NCI-H446 treated with DMSO at 0.1 percent for 48 hours (cell line): ENCODE measurements at places on chromosomes 4 and X.

DNA sequence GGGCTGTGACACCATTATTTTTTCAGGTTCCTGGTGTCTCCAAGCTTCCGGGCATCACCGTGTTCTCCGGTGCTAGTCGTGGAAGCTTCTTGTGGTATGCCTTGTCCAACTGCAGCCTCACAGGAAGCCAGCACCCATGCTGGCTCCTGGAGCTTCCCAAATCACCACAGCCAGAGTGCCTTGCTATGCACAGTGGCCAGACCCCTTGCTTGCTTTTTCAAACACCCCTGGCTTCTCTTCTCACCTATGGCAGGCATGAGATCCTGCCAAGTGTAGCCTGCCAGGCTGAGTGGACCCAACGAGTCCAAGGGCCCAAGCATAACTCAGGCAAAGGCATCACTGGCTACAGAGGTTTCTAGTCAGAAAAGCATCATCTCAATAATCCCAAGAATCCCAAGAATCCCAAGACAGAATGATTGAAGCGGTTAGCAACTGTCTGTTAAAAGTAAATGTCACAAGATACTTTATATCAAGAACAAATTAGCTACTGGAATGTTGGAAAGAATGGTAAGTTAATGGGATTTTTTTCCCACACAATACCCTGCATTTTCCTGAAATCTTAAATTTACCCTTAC, 1522.9 kb downstream of the PCDH18 start:
- no peak for DNase-seq

DNA sequence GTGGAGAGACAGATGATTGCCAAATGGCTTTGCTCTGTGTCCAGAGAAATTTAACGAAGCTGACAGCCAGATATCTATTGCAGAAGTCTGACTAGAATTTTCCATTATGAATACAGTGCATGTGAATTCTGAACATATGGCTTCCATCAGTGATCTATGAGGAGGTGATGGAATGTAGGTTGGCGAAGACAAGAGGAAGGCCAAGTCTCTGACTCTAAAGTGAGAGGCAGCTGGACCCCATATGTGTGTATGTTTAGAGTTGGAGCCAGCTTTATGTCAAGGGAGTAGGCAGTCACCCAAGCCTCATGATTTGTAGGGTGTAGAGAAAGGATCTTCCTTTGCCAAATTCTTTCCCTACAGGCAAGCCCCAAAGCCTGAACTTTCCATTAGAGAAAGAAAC, 76.2 kb upstream of the TEX13D start:
- DNase-seq, result peak; percentile 42

- DNase-seq, result no peak
These were observed 34.6 kb downstream of the COX18 start for GRCh38 chr4:73034896-73035295.

- DNase-seq, result no peak
These were observed 370.6 kb upstream of the RPS6KA3 start for GRCh38 chrX:20637351-20637750.

GRCh38 chrX:1750267-1750666, 135.4 kb downstream of the ASMT start:
- DNase-seq, result no peak

GRCh38 chr4:3851211-3851610, 85.0 kb downstream of the ADRA2C start:
- no peak for DNase-seq

- DNase-seq, result no peak
These were observed 54.9 kb downstream of the PHOX2B start for GRCh38 chr4:41693629-41694028.

GRCh38 chrX:134171661-134172587, 65.1 kb upstream of the CCDC160 start:
- DNase-seq, result peak; percentile 38

DNA sequence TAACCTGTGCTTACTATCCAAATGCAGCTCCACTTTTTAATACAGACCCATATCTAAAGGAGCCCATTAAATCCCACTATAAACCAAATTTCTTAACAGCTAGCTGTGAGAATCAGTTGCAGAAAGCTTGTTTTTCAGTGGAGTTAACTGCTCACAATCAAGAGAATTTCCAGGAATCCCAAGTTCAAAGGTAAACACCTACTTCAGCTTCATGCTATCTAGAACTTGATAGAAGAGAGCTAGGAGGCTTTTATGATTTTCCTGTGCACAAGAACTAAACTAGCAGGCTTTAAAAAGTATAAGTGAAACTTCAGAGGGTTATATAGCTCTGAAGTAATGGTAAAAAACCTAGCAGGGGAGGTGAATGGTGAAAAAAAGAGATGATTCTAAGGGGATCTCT, 96.2 kb upstream of the PABPC4L start:
- no peak for DNase-seq

GRCh38 chr4:108874806-108875205, 112.0 kb upstream of the ETNPPL start:
- no peak for DNase-seq

- no peak for DNase-seq
These were observed 777 bp upstream of the CASK start for GRCh38 chrX:41923978-41924683.

DNA sequence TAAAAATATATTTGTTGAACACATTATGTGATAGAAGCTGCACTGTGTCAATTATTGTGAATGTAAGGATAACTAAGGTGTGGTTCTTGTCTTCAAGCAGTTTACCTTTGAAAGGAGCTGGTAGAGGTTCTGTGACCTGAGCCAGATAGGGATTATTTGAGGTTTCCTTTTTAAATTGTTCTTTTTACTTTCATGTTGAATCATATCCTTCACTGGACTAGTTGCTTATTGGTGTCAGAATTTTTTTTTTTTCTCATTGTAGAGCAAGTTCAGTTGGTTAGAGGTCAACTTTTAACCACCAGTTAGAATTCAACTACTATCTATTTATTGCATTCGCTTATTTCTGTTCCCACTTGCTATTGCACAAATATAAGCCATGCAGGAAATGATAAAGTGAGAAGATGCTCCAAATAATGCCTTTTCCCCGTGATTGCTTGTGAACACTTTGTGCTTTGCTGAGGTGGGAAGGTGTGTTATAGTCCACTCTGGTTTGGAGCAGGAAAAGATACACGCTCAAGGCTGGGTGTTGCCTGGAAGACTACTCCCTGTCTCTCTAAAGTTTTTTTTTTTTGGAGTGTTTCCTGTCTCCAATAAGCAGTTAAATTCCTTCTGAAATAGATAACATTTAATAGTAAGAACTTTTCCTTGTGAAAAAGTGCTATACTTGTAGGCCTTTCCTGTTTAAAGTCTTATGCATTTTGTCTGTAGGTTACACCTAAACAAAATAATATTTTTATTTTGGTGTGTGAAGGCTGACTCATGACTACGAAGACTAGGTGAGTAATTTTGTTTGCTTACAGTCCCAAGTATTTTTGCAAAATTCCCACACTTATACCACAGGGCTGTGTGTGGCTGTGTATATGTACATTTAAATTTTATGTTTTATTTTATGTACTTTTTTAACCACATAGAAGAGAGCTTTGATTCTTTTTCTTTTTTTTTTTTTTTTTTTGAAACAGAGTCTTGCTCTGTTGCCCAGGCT, 83.8 kb upstream of the LCORL start:
- no peak for DNase-seq

DNA sequence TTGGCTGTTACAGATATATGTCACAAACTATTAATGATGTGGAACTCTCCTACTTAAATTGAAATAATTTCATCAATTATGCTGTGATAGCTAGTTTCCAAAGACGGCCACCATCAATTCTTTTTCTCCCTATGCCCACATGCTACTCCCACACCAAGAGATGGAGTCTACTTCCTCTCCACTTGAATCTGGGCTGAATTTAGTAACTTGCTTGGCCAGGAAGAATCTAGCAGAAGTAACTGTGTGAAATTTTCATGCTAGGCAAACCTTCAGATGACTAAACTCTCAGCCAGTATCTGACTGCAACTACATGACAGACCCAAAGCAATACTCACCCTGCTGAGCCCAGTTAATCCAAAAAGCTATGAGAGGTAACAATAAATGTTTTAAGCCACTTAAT, 3.2 kb downstream of the SEPSECS start:
- DNase-seq, result no peak

- DNase-seq, result no peak
These were observed 35.2 kb upstream of the PHEX start for GRCh38 chrX:21996872-21997455.

DNA sequence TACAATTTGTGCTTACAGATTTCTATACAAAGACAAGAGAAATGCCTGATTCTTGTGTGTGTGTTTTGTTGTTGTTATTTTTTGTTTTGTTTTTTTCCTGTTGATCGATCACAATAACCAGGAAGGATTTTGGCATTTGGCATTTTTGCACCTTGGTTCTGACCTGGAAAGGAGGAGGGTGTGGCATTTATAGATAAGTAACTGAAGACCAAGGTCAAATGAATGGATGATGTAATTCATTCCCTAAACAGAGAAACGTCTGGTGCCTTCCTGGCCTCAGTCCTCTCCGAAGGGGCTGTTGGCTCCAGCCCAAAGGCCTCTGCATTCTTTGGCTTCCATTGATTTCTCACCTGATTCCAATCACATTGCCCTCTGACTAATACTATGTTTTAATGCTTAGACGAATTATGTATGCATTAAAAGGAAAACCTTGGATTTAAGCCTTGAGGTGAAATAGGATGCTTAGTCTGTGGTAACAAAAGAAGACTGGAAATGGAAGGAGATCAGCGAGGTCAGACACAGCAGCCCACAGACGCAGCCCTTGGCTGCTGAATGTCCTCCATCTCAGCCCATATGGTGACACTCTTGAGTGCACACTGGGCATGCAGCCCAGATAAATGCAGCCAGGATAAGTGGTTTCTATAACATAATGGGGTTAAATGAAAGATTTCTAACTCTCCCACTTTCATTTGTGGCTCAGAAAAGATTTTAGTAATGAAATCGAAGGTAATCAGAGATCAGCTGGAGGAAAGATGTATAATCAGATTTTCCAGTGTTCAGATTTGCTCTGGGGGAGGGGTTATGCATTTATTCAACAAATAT, 60.5 kb upstream of the TRIM2 start:
- DNase-seq, result peak; percentile 91

- no peak for DNase-seq
These were observed 482.8 kb upstream of the FAM241A start for GRCh38 chr4:111662496-111662895.

DNA sequence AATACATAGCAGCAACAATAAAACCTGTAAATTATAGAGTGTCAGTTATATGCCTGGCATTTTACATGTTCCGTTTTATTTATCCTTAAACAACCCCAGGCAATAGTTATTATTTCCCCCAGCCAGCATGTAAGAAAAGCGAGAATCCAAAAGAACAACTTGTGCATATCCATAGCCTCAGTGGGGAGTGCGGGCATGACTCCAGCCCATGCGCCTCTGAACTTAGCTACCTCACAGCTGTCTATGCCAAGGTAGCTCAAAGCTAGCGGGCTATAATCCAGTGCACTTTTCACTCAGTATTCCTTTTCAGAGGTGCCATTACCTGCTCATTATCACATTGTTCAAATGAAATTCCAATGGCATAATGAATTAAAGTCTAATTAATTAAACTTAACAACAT, 257.3 kb upstream of the EDNRA start:
- no peak for DNase-seq

DNA sequence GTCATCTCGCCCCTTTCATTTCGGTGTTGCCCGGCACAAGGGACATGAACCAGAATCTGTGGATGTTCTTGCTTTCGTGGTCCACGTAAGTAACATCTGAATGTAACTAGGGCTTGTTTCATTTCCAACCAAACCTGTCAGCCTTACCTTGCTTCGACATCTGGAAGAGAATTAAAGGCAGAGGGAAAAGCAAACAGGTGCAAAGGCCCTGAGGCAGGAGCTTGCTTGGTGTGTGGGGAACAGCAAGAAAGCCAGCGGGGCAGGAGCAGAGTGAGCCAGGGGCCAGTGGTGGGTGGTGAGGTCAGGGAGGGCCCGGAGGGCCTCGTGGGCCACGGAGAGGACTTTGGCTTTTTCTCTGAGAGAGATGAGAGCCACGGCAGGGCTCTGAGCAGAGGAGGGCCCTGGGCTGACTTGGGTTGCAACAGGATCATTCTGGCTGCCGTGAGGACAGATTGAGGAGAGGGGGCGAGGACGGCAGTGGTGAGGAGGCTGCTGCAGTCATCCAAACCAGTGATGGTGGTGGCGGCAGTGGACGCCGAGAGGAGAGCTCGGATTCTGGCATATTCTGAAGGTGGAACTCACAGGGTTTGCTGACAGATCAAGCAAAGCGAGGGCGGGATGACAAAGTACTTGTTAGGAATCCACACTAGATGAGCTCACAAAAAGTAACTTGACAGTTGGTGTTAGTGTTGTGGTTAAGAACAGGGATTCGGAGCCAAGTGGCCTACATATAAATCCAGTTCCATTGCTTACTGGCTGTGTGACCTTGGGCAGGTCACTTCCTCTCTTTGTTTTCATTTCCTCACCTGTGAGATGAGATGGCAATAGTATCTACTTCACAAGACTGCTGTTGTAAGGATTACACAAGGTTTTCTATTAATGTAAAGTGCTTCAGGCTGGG, 6.8 kb upstream of the WDR13 start:
- DNase-seq, result no peak

DNA sequence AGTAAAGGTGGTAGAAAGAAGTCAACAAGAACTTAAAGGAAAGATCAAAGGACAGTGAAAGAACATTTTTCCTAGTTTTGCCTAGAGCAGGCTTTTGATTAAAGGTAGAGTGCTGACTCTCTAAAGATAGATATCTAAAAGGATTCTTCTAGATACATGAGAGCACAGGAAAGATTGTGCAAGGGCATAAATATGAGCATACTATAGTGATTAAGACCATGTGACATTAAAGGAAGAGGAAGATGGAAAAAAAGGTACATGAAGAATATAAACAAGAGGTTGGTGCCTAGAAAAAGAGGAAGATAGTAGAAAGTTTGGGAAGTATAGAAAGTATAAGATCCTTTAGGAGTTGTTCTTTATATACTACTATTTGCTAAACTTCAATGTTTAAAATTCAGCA, 26.1 kb upstream of the TET2 start:
- DNase-seq, result no peak

GRCh38 chr4:110636680-110637407, 14.0 kb upstream of the PITX2 start:
- no peak for DNase-seq

DNA sequence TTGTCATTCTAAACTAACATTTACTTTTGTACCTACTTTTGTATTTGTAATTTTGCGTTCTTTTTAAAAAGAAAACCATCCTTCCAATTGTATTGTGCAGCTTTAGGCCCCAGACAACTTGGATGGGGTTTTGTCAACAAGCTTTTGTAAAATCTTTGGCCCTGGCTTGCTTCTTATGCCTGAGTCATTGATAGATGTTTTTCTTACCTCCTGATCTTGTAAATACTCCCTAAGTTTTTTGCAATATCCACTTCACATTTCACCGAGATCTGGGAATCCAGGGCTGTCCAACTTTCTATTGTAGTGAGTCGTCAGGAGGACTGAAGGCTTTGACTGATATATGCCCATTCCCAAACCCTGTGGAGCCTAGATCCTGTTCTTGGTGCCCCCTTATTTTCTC, 126.9 kb upstream of the GUCY1A1 start:
- DNase-seq, result no peak

- no peak for DNase-seq
These were observed 2185.1 kb upstream of the TENM3 start for GRCh38 chr4:180057891-180058671.

GRCh38 chrX:37847733-37848197, 394 bp upstream of the DYNLT3 start:
- DNase-seq, result no peak

- DNase-seq, result no peak
These were observed 84.4 kb downstream of the EFNB1 start for GRCh38 chrX:68913249-68913547.

GRCh38 chr4:17090063-17090462, 191.6 kb upstream of the LDB2 start:
- DNase-seq, result no peak
